ENCODE measurements at places on chromosomes 16 and 17.

DNA sequence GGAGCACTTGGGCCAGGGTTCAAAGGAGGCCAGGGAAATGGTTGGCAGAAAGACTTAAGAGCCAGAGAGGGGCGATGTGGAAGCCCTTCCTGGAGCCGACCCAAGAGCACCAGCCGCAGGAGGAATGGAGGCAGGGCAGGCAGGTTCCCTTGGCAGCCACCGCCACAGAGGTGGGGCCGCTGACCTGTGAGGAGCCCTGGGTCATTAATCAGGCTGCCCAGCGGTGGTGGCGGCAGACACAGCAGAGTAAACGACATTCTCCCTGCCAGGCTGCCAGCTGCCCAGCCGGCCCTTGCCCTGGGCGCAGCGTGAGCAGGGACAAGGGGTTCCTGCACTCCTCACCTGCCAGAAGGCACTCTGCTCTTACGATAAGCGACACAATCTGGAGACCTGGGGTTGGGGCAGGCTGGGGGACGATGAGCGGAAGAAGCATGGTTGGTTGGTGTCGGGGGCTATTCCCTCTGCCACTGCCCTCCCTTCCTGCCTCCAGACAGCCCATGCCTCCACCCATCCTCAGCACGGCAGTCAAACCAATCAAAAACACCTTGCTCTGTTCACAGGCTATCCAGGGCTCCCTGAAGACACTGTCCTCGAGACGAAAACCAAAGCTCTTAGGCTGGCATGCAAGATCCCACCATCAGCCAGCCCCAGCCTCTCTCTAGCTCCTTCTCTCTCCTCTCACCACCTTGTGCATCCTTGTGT is 40.9 kb downstream of the PLXDC1 start:
- no peak for DNase-seq

GRCh38 chr16:56576585-56577299 is 11.9 kb downstream of the MT4 start:
- DNase-seq, result peak; percentile 54

GRCh38 chr17:41254861-41255260 is 323 bp upstream of the KRTAP9-9 start:
- DNase-seq, result no peak

GRCh38 chr16:71407731-71408130 is 34.1 kb downstream of the TLE7 start:
- no peak for DNase-seq

DNA sequence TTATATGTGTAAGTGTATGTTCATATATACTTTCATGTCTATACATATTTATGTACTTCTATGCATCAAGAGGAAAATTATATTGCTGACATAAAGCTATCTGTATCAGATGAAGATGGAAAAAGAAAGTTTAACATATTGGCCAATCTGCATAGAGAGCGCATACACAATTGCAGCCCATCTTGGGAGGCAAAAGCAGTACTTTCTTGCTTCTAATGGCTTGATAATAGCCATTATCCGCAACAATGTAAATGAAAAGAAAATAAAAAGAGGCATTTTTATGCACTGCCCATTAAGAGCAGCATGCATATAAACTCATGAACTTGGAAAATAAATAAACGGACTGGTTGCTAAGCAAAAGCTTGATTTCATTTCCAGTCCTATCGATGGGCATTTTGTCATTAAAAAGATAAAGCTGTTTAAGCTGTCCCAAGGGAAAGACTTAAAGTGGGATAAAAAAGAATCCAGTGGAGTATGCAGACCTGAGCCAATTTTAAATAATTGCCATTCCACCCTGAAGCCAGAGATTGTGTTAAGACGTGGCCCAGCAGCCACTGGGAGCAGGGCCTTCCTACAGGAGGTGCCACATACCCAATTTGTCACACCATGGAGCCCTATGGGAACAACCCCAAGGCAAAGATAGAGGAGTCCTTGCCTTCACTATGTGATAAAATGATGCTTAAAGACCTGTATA is 183.6 kb upstream of the CDH11 start:
- DNase-seq, result no peak

GRCh38 chr16:31286421-31287032 is 26.8 kb downstream of the ITGAM start:
- no peak for DNase-seq

DNA sequence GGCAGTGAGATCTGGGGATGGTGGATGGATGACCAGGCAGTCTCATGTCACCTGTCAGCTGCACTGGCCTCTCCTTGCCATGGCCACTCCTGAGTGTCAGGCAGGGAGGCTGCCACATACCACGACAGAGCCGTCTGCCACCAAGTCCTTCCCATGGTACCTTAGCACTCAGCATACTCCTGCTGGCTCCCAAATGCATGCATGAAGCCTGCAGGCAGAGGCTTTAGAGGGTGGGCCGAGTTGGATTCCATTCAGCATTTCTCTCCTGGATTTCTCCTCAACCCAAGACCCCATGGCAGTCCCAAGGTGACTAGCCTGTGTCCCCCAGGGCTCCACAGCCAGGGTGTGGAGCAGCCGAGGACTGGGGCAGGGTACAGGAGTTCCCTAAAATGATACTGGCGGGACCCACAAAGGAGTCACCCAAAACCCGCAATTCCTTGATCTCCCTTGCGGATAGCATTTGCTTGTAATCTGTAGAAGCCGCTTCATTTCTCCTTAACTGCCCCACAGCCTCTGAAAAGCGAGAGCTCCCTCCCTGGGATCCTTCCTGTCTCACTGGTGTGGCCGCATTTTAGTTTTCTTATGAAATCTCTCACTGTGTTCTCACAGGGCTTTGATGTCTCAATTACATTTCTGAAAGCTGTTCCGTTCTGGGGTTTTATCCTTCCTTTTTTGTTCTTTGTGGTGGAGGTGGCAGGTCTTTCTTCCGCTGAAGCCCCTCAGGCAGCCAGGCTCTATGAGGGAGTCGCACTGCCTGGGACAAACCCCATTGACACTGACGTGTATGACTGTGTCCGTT is 141.4 kb downstream of the SOCS1 start:
- no peak for DNase-seq

GRCh38 chr16:90020838-90021382 is 1.7 kb upstream of the DBNDD1 start:
- DNase-seq, result peak; percentile 78

- DNase-seq, result no peak
These were observed 30.2 kb upstream of the RASD1 start for GRCh38 chr17:17526369-17526768.

DNA sequence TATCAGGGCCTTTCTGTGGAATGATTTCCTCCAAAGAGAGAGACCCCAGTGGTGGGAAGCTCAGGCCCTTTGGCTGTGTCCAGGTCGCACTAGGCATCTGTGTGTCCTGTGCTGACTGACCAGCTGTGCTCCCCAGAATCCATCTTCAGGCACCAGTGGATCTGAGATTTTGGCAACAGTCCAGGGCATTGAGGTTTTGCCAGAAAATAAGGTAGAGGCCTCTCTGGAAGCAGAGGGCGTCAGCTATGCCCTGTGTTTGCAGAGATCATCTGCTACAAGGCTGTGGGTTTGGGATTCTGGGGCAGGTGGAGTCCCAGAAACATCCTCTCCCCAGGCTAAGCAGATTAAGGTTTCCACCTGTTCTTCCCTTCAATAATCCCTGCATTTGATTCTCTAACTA is 57.5 kb upstream of the TOB1 start:
- no peak for DNase-seq

- DNase-seq, result no peak
These were observed 5.2 kb upstream of the CDH11 start for GRCh38 chr16:65126845-65127624.

GRCh38 chr16:73058616-73059409 is 10.9 kb upstream of the ZFHX3 start:
- DNase-seq, result peak; percentile 42

GRCh38 chr16:9661336-9662017 is 520.8 kb downstream of the GRIN2A start:
- no peak for DNase-seq

GRCh38 chr17:49003557-49004511 is 6.6 kb downstream of the IGF2BP1 start:
- no peak for DNase-seq

- DNase-seq, result no peak
These were observed 66.3 kb upstream of the ADAMTS18 start for GRCh38 chr16:77500934-77501664.

- DNase-seq, result peak; percentile 70
These were observed 210.0 kb upstream of the GSE1 start for GRCh38 chr16:85402910-85403692.

- DNase-seq, result no peak
These were observed 160.2 kb downstream of the RGS9 start for GRCh38 chr17:65297384-65297783.

- DNase-seq, result no peak
These were observed 2.1 kb downstream of the KCNAB3 start for GRCh38 chr17:7927596-7927995.

GRCh38 chr16:82630219-82630618 is 3.5 kb downstream of the CDH13 start:
- no peak for DNase-seq

GRCh38 chr16:67780847-67781564 is 25.4 kb downstream of the RANBP10 start:
- no peak for DNase-seq

DNA sequence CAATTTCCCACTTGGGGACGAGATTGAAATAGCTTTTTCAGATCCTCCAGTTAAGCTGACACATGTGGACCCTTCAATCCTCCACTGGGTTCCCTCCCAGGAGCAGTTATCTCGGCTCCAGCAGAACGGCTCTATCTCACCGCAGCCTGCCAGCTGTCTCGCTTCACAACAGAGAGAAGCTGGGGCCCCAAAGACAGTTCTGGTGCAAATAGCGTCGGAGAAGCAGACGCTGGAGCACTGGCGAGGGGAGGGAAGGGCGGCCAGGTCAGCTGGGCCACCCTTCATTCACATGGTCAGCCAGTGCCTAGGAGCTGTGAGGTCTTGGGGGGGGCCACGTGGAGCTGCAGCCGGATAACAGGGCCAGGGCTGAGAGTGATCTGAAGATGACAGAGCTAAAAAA is 141.3 kb upstream of the SDK2 start:
- no peak for DNase-seq

DNA sequence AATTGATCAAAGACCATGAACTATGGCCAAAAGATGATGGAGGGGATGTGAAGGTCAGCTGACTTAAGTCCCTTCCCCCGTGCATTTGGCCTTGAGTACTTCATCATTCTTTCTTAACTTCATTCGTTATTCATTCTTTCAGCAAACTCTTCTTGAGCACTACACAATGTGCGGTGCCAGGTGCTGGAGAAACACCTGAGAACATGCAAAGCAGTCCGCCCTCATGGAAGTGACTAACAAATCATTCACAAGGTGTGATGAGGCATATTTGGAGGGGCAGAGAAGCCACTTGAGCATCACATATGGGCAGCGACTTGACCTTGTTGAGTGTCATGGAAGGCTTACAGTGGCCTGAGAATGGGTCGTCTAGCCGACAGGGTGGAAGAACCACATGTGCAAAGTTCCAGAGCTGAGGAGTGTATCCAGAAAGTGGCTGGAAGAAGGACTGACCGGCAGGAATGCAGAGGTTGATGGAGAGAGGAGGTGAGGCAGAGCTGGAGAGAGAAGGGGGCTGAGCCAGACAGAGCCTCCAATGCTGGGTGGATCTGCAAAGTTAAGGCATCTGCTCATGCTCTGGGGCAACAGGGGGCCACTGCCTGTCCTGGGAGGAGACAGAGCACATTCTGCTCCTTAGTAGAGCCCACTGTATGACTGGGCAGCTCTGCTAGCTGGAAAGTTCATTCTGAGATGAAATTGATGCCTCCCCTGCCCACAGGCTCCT is 25.1 kb upstream of the EIF1 start:
- DNase-seq, result no peak

DNA sequence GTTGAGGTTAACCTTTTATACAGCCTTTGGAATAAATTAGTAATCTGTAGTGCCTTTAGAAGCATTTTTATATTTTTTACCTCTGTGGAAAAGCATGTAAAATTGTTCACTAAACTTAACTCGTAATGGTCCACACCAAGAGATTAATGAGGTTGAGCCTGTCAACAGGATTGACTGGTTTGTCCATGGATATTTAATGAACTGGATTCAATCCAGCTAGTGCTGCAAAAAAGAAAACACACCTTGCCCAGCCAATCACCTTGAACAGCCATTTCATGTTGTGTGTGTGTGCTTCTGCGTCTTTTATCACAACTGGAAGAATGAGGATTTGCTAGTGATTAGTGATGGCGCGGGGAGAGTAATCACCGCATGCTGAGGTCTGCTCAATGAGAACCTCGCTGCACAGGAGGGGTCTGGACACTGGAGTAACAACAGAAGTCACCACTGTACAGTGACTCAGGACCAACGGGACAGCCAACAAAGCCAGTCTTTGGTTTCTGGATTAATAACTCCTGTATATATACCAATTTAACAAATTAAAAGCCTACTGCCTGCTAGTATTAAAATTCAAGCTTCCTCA is 33.7 kb downstream of the LITAFD start:
- no peak for DNase-seq

GRCh38 chr16:2748757-2749455 is 3.5 kb upstream of the SRRM2 start:
- no peak for DNase-seq

- DNase-seq, result no peak
These were observed 51.2 kb downstream of the LITAF start for GRCh38 chr16:11535494-11535893.

DNA sequence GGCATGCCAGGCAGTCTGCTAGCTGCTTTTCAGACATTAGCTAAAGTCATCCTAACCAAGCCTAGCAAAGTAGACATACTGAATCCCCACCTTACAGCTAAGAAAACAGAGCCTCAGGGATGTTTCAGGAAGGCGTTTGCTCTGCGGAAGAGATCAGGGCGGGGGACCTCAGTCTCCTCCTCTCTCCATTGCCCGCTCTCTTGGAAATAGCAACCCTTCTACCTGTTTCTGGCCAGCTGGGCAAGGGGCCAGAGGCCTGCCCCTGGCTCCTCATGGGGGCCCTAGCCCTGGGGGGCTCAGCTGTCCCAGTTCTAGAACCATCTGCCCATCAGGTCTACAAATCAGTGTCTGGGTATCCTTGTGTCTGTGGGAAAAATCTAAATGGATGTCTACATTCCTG is 14.5 kb downstream of the PITPNM3 start:
- no peak for DNase-seq

GRCh38 chr17:16150251-16150856 is 65.0 kb downstream of the NCOR1 start:
- DNase-seq, result no peak

DNA sequence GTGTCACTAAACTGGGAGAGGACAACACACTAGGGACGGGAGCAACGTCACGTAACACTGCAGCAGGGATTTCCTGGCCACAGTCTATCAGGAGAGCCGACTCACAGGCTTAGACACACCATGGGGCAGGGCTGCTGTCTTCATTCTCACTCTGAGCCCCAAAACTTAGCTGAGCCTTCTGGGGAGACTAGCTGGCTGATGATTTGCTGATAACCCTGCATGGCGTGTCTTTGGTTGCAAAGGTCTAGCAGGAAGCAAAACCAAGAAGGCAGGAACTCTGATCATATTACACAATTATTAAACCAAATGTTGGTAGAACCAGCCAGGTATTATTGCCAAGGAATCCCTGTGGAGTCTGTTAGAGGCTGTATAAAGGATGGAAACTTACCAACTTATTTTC is 345.0 kb downstream of the SLC39A11 start:
- no peak for DNase-seq

DNA sequence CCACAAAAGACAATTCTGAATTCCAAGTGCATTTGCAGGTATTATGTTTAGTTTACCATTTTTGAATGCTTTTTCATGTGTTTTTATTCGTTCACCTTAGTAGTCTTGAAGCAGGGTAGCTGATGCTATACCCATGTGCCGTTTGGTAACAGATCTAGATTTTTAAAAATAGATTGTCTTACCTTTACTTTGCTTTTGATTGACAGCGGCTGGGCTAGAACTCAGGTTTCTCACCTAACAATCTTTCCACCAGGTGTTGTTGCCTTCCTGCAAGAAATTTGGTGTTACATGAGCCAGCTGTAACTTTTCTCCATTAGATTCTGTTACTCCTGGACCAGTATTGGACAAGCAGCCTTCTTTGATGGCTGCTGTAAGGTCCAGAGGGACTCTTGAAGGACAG is 1.5 kb upstream of the FTSJ3 start:
- no peak for DNase-seq

Data from H4 (cell line).